COR-L47 (cell line): ENCODE measurements at places on chromosomes 4 and X.

- DNase-seq = no peak
Observed at GRCh38 chrX:69036674-69037573, 128.3 kb downstream of the PJA1 start.

DNA sequence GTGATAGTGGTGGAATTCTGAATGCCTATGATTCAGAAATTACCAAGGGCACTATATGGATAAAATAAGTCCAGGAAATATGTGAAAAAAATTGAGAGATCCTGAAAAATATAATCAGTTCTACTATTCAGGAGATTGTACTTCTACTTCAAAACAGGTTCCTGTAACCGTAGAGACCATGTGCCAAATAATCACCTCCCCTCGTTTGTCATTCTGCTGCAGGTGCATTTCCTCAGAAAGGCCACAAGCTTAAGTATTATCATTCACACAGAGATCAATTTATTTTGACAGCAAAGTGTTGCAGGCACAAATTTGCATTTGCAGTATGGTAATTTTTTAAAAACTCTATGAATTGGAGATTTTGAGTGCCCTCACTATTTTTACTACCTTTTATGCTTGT, 1000.0 kb downstream of the CCSER1 start:
- no peak for DNase-seq

- DNase-seq = no peak
Observed at GRCh38 chrX:110944751-110945675, 149.4 kb upstream of the CHRDL1 start.

DNA sequence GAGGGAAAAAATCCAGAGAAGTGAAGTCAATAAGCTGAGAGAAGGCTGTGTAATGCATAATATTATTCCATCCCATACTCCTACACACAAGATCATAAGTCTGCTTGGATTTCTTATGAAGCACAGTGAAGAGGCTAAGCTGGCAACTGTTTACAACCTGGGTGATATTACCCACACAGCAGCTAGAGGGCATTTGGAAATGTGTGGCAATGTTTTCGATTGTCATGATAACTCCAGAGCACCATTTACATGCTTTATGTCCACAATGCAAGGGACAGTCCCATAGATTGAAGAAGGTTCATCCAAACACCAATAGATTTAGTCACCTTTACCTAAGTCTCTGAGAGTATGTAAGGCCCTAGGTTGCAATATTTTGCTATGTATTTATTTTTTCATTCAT, 412.2 kb downstream of the PPP3CA start:
- DNase-seq = no peak

GRCh38 chr4:187077744-187078401, 354.2 kb upstream of the FAT1 start:
- no peak for DNase-seq

DNA sequence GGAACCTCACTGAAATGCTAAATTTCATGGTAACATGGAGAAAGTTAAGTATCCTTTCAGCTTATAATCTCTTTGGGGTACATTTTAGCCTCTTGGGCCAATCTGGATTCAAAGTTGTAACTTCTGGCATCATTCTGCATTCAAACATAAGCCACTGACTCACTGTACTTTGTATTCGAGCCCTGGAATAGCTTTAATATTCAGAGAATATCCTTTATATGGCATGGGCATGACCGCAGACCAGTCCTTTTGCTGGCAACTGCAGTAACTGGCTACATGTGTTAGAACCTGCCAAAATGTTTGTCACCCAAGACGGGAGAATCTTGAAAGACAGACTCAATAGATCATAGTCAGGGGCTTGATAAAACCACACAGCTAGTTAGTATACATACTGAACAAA, 3.3 kb downstream of the GASK1B start:
- no peak for DNase-seq

DNA sequence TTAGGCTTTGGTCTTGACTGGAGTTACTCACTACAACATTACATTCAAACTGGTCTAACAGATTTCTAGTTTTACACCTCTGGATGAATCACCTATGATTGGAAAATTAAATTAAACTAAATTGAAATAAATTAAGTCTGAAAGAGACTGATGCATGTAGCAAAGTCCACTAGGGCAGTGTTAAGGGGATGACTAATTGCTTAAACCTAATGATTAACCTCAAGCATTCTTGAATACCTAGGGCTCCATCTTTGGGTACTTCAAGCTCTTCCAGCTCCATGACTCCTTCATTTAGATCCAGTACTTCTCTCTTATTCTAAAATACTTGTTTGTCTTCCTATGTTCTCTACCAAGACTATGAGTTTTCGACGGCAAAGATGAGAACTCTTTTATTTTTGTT, 86.8 kb downstream of the SH2D1A start:
- no peak for DNase-seq

GRCh38 chr4:118589471-118590055, 95.6 kb upstream of the METTL14 start:
- no peak for DNase-seq

GRCh38 chrX:99798936-99799335, 611.1 kb downstream of the PCDH19 start:
- DNase-seq = no peak

- peak; percentile 24 for DNase-seq
Observed at GRCh38 chr4:48033825-48034413, 17.3 kb downstream of the NIPAL1 start.

DNA sequence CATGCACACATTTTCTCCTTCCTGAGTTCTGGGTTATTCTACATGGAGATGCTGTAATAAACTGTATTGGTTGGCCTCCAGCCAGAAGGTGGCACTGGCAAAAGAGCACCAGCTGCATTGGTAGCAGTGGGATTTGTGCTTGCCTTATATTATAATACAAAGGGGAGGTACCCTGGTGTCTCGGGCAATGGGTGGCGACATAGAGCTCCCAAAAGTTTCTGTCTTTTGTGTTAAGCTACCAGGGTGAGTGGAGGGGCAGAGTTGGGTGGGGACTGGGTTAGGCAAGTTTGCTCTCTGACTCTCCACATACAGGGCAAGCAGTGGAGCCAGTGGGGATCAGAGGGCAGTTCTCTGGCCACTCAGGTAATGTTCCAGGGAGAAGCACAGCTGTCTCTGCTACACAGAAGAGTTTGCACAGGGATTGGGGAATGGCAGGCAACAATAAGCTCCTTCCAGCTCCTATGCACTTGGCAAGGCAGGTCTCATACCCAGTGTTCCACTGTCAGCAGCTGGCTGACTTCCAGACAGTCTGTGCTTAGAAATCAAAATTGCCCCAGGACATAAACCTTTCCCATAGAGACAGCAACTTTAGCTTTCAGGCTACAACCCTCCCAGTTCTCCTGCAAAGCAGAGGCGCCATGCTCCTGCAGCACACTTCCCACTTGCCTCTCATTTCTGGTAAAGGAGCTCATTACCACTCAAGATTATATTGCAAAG, 463.9 kb upstream of the PCDH7 start:
- DNase-seq = peak; percentile 54

DNA sequence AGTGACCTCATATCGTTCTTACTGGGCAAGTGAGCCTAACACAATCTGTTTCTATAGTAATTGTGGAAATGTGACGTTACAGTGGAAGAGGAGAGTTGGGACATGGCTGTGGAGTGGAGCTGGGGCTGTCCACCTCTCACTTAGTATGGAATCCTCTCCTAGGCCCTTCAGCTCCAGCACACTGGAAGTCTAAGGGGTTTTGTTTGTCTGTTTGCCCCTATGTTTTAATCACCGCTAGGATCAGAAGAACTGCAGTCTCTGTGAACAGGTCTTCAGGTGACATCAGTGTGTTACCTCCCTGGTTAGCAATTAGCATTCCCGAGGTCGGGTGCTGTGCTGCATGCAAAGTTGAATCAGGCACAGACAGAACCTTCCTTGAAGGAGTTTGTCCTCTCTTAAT, 49.3 kb upstream of the CLDN34 start:
- no peak for DNase-seq
